ENCODE measurements at places on chromosomes 5 and 9.

GRCh38 chr9:87891754-87892153 is 9.1 kb downstream of the SPATA31E1 start:
- no peak for DNase-seq

- DNase-seq: no peak
Observed at GRCh38 chr5:71666321-71666720, 52.8 kb upstream of the CARTPT start.

- DNase-seq: no peak
Observed at GRCh38 chr5:69374911-69375446, 5.4 kb downstream of the RAD17 start.

GRCh38 chr5:151881621-151882225 is 42.9 kb downstream of the GLRA1 start:
- no peak for DNase-seq

Data from smooth muscle cell of the brain vasculature (primary cell).